ENCODE measurements at places on chromosomes 3 and 15.

- no peak for DNase-seq
Measured at GRCh38 chr15:90006217-90007075, 5.3 kb downstream of the ZNF710 start.

- no peak for DNase-seq
Measured at GRCh38 chr3:25448750-25449692, 21.0 kb downstream of the RARB start.

DNA sequence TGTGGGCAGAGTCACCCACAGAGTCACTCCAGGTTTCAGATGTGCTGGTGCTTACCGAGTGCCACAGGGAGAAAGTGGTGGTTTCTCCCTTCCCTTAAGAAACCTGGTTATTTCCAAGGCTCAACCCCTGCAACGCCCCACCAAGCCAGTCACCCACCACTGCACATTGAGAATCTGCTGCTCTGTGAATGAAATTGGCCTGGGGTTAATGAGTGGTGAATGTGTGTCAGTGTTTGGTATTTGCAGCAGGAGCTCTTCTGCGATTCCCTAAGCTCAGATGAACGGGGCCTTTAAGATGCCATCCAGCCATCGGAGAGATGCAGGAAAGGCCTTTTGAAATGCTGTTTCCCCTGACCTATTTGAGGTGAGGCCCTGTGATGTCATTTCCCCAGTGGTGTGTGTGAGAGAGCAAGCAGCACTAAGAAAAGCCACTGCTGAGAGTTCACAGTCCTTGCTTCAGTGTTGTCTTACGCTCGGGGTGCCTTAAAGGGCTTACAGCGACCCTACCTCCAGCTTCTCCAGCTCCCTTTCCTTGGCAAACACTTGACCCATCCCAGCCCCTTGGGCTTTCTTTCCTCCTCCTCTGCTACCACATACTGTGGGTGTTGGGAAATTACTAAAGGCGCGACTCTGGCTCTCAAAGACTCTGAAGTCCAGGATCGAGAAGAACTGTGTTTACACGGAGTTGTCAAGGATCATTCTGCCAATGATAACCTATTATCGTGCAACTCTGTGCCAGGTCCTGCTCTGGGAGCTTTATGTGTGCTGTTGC, 68.9 kb downstream of the SMAD3 start:
- DNase-seq: peak; percentile 14

DNA sequence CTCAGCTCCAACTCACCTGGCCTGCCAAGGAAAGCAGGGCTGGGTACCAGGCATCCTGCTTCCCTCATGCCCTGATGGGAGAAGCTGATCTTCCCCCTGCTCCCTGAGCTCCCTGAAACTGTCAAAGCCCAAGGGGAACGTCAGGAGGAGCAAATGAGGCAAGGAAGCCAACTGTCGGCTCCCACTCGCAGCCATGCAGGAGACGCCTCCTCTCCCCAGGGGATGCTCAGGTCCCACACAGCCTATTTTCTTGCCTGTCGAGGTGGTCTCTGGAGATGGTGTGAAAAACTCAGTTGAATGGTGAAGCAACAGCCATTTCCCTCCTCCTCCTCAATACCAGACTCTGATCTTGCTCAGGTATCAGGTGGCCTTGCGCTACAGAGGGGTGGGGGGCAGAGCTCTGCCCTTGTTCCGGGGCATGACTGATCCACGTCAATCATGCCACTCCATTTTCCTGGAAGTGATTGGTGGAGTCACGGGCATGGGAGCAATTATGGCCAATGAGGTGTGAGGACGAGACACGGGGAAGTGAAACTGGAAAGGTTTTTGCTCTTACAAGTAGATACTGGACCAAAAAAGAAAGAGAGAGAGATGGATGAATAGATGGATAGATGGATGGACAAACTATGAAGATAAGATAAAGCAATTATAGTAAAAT, 58.2 kb downstream of the SLC6A1 start:
- no peak for DNase-seq

DNA sequence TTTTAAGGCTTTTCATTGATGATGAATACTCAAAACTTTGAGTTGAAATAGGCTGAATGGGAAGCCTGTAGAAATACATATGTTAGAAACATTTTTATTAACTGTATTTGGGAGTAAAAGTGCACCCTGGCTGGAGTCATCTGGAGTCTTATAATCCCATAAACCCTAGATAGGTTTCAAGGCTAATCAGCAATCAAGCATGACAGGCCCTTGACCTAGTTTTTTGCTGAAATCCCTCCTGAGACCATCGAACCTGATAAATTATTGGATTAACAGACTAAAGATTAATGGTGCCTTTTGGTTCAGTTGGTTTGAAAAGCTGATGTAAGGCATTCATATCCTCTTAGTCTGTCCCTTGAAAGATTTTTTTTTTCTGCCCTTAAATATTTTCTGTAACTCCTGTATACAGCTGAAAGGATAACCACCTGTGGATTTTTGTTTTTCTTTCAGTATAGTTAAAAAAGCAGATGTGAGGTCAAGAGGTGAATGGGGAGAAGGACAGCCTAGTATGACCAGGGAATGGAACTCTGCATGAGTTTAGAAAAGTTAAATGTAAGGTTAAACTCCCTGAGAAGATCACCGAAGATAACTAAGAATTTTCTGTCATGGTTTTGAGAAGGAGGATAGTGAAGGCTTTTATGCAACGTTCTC, 69.4 kb upstream of the STXBP5L start:
- no peak for DNase-seq

GRCh38 chr15:74373731-74374647, 6.5 kb upstream of the CYP11A1 start:
- DNase-seq: peak; percentile 90

GRCh38 chr3:107855710-107856109, 235.1 kb downstream of the CD47 start:
- DNase-seq: no peak

GRCh38 chr15:70266412-70267121, 168.8 kb upstream of the TLE3 start:
- no peak for DNase-seq

GRCh38 chr3:41753651-41754050, 208.3 kb downstream of the ULK4 start:
- DNase-seq: no peak

DNA sequence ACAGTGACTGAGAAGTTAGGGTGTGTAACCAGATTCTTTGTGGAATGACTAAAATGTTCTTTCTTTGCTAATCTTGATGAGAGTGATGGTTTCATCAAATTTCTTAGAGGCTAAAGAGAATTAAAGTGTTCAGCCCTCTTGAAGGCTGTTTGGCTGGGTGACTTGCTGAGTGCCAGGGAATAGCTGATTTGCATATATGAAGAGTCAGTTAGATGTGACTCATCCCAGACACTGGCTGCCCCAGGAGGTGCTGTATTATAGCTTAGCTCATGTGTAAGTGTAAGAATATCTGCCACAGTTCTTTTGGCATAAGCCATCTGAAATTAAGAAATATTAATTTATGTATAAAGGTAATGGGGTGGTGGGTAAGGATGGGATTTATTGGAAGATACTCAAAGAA, 535.1 kb downstream of the NLGN1 start:
- no peak for DNase-seq

- DNase-seq: no peak
Measured at GRCh38 chr15:42707068-42707467, 29.9 kb downstream of the CDAN1 start.

DNA sequence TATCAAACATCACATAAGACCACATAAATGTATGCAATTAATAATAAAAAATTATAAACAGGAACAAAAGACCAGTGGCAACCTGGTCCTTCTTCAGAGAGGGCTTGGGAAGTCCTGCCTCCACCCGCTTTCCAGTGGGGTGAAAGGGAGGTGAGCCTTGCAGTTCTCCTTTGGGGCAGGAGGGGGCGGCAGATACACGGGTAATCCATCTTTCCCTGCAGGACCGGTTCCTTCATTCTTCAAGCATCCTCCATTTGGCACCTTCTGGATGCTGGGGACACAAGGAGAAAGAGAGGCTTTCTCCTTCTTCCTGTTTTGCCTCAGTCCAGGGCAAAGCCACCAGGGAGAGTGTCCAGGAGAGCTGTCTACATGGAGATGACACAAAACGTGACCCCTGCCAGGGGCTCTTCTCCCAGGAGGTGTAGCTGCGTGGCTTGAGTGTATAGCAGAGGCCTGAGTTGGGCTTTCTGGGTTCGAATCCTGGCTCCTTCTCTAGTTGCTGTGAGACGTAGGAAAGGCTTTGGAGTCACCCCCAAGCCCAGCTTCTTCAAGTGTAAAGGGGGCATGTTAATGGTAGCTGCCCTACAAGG, 23.2 kb downstream of the RPLP1 start:
- peak; percentile 65 for DNase-seq

DNA sequence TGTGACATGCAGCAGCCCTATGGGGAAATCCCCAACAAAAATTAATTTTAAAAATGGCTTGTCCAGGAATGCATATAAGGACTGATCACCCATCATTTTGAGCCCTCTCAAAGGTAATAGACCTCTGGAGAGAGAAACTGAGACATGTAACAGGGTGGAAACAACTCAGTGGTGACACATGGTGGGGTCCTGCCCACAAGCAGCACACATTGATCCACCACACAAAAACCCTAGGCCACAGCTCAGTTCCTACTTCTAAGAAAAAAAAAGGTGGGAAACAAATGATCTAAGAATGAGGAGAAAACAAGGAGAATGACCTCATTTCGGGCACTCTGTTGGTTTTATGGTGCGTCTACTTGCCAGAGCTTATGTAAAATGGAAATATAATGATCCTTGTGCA, 1.9 kb upstream of the SLC41A3 start:
- no peak for DNase-seq

DNA sequence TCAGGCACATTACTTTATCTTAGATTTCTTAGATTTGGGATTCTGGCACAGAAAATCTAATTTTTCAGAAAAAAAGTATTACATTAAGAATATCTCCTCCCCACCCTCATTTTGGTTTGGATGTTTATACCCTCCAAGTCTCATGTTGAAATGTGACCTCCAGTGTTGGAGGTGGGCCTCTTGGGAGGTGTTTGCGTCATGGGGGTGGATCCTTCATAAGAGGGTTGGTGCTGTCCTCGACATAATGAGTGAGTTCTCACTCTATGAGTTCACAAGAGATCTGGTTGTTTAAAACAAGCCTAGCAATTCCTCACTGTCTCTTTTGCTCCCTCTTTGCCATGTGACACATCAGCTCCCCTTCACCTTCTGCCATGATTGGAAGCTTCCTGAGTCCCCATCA, 45.6 kb upstream of the WWTR1 start:
- DNase-seq: no peak

GRCh38 chr3:64464955-64465354, 222.8 kb downstream of the ADAMTS9 start:
- DNase-seq: no peak

DNA sequence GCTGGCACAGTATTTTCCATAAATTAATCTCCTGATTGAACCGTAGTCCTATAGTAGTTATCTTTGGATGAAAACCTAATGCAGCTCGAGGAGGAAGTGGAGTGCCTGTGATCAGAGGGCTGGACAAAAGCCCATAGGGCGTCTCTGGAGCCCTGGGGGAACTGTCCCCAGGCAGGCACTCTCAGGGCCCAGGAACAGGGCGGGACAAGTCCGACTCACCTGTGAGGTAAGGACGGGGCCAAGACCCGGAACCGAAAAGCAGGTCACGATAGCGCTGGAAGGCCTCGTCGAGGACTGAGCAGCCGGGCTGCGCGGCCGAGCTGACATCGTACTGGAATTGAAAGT, 341 bp downstream of the HEXA start:
- DNase-seq: peak; percentile 45
